ENCODE measurements at places on chromosomes 7 and 10.

- peak; percentile 78 for DNase-seq
These were observed 39.0 kb downstream of the ADK start for GRCh38 chr10:74189999-74190421.

GRCh38 chr7:135650831-135651573 is 11.3 kb upstream of the STMP1 start:
- no peak for DNase-seq

GRCh38 chr7:37356911-37357636 is 91.6 kb downstream of the ELMO1 start:
- DNase-seq, result no peak

- DNase-seq, result no peak
These were observed 519.6 kb downstream of the REEP3 start for GRCh38 chr10:64040781-64041180.

DNA sequence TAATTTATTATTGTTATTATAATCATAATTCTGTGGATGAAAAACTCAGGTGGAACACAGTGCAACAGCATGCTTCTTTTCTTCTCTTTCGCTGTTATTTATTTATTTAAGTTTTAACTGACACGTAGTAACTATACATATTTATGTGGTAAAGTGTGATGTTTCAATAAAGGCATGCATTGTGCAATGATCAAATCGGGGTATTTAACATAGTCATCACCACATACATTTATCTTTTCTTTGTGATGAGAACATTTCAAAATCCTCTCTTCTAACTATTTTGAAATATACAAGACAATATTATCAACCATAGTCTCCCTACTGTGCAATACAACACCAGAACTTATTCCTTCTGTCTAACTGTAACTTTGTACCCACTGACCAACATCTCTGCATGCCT is 152.5 kb upstream of the LYZL1 start:
- no peak for DNase-seq

DNA sequence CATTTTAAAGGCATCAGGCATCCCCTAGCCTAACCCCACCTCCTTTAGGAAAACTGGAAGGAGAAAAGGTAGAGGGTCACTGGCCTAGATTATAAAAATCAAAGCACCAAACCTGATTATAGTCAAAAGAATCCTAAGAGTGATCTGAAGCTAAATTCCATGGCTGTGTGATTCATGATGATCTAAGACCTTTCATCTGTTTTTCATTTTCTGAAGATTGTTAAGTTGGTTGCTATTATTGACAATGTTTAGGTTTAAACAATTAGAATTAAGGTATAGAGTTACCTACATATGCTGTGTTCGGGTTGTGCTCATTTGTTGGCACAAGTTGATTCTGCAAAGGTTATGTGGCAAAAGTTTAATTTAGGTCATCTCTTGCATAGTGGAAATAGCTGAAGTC is 148.7 kb downstream of the BICC1 start:
- no peak for DNase-seq

DNA sequence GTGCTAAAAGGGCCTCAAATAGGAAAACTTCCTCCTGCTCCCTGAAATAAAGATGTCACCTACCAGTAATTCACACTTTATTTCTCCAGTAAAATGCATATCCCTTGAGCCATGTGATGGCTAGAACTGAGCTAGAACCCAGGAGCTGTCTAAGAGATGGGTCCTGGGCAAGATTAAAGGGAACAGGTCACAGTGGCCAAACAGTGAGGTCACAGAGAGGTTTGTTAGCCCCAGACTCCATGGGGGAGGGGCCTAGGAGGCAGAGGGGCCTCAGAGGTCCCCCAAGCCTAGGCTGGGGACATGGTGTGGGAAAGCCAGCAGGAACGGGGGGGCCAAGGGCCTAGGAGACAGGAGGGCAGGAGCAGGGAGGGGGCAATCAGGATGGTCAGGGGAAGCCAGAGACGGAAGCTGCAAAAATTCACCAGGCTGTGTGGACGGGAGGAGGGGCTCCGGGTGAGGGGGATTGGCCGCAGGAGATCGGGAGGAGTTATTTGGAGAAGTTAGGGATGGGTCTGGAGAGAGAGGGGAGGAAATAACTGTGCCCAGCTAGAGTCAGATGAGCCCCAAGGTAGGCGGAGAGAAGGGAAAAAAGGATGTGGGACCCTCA is 3.3 kb downstream of the FBXO24 start:
- DNase-seq, result no peak

GRCh38 chr7:21718391-21718790 is 175.6 kb downstream of the DNAH11 start:
- no peak for DNase-seq

GRCh38 chr10:128938558-128938957 is 528.5 kb upstream of the MGMT start:
- no peak for DNase-seq

DNA sequence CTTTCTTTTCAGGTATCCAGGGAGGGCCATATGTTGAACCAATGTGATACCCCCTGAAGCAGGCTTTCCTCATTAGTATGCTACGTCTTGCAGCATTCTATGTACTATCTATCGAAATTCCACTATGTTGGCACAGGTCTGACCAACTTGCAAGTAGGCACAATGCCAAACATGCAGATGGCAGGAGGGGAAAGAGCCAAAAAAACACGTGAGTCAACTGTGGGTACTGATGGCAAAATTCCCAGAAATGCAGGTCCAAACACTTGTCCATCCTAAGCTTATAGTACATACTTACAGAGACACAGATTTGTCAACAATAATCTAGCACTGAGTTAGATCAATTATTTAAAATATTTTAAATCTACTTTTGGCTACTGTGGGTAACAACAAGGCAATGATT is 394.9 kb downstream of the DGKB start:
- DNase-seq, result no peak

DNA sequence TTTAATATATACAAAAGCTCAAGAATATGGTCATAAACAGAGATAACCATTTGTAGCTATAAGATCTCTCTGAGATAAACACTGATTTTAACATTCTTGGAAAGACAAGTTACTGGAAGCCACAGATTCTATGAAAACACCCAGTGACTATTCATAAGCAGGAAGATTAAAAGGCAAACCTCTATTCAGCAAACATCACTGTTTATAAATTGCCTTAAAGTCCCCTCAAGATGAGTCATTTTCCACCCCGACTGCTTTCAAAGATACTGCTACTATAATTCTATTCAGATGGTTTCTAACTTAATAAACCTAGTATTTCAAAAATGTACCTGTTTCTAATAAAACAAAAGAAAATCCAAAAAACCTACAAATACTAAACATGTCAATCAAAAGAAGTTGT is 21.0 kb downstream of the TM9SF3 start:
- no peak for DNase-seq

- DNase-seq, result no peak
These were observed 44.3 kb downstream of the CCDC71L start for GRCh38 chr7:106616708-106617051.

DNA sequence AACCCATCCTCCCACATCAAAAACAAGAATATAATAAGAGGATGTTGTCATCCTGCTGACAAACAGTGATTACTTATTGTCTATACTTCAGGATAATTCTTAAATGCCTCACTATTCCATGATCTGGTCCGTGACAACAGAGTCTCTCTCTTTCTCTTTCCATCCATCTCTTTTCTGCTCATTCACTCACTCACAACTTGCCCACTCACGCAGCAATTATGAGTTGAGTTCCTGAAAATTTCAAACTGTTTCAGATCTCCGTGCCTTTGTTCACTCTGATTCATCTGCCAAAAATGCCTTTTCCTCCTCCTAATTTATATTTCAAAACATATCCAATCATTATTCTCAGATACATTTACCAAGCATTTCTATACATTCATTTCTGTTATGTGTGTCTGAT is 1.4 kb downstream of the OR6B1 start:
- DNase-seq, result no peak

DNA sequence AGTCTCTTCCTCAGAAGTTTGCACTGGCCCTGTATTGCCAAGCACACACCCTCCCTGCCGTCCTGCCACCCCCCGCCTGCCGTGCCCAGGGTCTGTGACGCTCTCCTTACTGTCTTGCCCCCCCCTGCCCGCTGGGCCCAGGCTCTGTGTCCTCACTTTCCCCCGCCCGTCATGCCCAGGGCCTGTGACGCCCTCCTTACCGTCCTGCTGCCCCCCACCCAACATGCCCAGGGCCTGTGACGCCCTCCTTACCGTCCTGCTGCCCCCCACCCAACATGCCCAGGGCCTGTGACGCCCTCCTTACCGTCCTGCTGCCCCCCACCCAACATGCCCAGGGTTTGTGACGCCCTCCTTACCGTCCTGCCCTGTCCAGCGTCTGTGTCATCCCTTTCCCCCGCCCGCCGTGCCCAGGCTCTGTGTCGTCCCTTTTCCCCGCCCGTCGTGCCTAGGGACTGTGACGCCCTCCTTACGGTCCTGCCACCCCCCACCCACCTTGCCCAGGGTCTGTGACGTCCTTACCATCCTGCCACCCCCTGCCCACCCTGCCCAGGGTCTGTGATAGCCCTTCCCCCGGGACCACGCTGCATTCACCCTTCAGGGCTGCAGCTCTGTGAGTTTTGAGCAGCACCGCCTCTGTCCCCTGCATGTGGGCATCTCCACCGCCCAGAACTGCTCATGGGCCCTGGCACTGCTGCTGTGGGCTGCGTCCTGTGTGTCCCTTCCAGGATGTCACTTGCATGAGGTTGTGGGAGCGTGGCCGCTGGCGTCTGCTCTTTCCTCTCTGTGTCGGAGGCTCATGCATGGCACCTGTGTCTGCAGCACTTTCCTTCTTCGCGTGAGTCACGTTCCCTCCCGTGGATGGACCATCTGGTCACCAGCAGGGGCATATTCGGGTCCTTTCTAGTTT is 19.3 kb upstream of the PRKAR1B start:
- DNase-seq, result no peak

- DNase-seq, result no peak
These were observed at the start of gene CHRM2 for GRCh38 chr7:136868496-136869000. TSS of gene CHRM2 (plus strand) at chr7:136868652. CDS start at chr7:137014866, 146,214 bp downstream.

GRCh38 chr7:27999829-28000228 is 180.8 kb downstream of the JAZF1 start:
- no peak for DNase-seq

- DNase-seq, result no peak
These were observed 5.5 kb downstream of the CREB3L2 start for GRCh38 chr7:137996386-137996851.

- DNase-seq, result no peak
These were observed 45.7 kb downstream of the BPGM start for GRCh38 chr7:134692344-134692705.

DNA sequence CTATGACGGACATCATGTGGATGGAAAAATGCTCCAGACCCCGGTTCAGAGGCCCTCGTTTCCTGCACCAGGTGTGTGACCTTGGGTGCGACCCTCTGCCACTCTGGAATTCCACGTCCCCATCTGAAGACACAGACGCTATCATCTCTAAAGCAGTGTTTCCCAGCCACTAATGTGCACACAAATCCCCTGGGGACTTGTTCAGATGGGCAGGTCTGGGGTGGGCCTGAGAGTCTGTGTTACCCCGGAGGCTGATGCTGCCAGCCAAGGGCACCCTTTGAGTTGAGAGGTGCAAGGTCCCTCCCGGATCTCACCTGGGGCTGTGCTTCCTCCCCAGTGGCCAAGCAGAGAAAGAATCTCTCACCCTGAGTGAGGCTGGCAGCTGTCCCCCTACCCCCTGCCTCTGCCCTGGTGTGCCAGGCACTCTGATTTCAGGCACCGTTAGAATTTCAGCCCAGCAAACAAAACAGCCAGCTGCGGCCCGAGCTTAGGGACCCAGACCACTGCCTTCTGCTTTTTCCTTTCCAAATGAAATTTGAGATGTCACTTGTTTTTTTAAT is 90.0 kb downstream of the SLIT1 start:
- DNase-seq, result no peak

- no peak for DNase-seq
These were observed 987.9 kb downstream of the CCSER2 start for GRCh38 chr10:85316276-85316675.

DNA sequence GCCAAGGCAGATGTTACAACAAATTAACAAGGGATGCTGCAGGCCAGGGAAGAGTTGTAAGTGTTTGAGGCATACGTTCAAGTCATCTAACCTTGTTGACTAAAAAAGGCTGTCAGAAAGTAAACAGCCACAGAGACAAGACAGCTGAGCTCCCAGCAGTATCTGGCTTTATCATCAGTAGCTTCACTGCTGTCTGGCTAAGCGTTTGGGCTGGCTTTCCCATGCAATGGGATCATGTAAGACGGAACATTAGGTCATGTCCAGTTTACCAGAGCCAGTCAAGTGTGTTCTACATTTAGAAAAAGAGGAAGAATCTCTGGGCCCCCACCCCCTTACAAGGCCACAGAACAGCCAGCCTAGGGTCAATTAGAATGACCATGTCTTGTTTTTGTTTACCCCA is 51.3 kb upstream of the GSAP start:
- DNase-seq, result no peak

DNA sequence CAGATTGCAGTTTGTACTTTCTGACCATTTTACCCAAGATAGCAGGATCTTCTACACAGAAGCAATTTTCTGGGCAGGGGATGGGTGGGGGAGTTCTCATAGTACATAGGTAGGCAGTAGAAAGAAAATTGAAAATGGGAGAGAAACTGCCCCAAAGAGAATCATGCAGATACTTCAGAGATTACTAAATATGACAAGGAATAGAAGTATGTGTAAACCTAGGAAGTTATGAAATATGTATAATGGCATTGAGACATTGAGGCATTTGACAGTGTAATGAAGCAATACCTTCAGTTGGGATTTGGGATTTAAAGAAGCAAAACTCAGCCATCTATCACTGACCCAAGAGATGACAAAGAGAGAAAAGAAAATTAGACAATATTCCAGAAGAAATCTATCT is 233.0 kb downstream of the PTN start:
- no peak for DNase-seq

DNA sequence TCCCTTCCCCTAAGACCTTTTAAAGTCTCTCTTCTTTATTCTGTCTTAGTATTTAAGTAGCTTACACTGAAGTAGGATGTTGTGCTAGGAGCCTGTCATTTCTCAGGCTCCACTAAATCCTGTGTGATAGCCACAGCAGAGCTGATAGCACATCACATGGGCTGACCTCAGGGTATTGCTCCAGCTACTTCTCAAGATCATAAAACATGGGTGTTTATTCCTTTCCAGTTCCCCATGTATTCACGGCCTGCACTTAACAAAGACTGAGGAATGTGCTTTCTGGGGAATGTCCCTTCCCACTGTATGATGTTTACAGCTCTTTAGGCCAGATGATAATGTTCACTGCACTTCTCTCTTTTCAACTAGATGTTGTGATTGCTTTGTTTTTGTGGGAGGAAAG is 1086.8 kb downstream of the KCNMA1 start:
- DNase-seq, result no peak

DNA sequence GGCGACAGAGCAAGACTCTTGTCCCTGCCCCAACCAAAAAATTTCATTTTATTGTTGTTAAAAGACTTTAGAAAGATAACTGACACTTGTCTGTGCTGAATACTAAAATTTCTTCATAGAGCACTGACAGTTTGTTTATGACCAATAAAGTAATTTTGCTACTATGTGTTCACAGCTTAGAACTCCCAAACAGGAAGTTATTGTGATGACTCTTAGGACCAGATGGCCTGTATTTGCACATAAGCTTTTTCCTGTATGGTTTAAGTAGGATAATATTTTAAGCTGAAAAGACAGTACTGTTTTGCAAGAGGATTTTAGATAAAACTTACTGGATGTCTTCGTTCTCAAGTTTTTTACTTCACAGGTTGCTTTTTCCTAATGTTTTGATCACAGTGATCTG is 80.7 kb downstream of the MMRN2 start:
- no peak for DNase-seq

- peak; percentile 36 for DNase-seq
These were observed 174.8 kb downstream of the DKK1 start for GRCh38 chr10:52488606-52489485.

- DNase-seq, result no peak
These were observed 219.5 kb downstream of the CCDC3 start for GRCh38 chr10:12781976-12782375.

GRCh38 chr7:121961089-121961867 is 88.3 kb downstream of the PTPRZ1 start:
- DNase-seq, result no peak

Measured in OCI-LY7 (cell line).